ENCODE measurements at places on chromosomes 5 and 9.

DNA sequence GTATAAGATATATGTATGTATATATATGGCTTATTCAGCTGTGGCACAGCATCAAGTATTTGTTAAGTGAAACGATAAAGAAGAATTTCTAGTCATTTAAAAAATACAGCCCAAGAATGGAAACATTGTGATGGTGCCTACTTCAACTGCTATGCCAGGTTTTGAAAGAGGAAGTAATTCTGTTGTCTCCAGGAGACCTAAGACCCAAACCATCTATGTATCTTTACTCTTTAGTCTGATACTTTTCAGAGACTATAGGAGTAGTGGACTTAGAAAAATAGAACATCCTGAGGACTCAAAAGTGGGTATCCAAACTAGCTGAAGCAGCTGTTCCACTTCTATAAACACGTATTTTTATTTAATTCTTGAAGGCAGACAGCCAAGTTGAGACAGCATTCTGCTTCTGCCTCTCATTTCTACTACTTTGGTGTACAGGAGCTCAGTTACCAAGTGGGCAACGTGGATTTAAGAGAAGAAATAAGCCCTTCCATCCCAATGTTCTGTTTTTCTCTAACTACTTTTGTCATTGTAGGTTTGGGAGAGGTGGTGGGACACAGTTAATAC lies 110.7 kb downstream of the RPS23 start:
- DNase-seq, result peak; percentile 25

DNA sequence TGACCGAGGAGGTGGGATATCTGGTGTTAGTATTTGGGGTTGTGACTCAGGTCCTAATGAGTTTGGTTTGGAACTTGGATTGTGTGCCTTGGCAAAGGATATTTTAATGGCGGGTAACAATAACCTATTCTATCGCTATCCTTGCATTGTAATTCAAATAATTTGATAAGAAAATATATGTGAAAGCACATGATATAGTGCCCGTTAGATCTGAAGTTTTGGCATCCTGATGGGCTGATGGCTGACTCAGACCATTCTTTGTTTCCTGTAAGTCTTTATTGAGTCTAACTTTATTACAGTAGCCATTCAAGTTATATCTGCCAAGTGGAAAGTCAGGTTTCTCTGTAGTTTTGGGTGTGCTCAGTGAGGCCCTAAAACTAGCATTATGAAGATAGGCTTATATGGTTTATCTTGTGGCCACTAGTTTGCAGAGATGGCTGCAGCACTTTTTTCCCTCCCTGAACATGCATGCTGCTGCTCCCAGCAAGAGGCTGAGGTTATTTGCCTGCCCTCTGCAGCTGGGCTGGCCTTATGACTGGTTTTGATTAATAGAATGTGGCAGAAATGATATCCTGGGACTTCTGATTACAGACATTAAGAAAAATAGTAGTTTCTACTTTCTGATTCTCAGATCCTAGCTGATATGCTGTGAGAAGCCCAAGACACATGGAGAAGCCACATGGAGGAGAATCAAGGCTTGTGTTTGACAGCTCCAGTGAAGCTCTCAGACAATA lies 46.6 kb downstream of the CFAP95 start:
- DNase-seq, result no peak

DNA sequence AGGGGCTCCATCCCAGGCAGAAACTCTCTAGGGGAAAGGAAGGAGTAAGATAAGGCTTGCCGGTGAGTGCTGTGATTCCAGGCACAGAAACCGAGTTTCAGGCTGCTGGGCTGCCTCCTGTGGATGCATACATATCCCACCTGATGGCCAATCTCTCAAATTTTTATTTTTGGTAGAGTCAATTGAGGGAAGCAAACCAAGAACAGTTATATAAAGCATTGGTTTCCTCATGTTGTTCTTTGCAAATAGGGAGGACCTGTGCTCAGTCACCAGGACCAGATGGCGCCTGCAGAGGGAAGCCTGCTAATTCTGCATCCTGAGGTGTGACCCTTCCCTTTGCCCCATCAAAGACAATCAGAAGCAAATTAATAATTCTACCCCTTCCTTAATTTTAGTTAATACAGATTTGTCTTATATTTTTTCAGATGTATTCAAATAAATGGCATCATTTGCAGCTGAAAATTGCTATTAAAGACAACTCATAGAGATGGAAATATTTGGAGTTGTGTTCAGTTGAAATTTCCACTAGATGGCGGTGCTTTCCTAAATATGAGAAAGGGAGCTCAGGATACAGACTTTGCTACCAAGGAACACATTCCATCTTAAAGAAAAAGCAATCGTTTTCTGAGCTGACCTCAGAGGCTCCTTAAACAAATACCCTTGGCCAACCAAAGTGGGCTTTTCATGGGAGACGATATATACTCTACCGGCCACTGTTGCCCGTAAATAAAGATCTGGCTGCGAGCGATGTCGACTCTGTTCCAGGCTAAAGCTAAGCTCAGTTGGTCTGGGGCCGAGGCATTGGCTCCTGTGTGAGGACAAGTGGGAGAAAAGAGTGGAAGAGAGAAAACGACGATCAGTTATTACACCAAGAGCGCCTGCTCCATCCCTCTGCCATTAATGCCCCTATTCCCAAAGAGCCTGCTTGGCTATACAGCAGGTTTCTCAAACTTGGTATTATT lies 225.7 kb upstream of the KLF9 start:
- peak; percentile 75 for DNase-seq

- DNase-seq, result no peak
Observed at GRCh38 chr9:83027153-83027891, 35.6 kb downstream of the RASEF start.

DNA sequence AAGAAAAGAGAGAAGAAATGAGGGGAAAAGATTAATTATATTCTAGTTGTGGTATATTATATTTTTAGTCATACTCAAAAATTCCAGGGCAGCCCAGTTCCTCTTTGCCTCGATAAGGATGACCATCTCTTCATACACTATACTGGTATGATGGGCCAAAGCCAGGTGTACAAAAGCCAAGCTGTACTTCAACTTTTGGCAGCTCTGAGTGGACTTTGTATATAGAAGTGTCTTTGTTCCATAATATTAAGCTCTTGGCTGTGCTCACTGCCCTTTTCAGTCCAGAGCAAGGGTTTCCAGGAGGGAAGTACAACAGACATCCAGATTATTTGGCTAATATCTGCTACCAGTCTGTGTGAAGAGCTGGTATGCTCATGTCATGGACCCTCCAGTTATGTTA lies 934.3 kb upstream of the CDH10 start:
- no peak for DNase-seq

DNA sequence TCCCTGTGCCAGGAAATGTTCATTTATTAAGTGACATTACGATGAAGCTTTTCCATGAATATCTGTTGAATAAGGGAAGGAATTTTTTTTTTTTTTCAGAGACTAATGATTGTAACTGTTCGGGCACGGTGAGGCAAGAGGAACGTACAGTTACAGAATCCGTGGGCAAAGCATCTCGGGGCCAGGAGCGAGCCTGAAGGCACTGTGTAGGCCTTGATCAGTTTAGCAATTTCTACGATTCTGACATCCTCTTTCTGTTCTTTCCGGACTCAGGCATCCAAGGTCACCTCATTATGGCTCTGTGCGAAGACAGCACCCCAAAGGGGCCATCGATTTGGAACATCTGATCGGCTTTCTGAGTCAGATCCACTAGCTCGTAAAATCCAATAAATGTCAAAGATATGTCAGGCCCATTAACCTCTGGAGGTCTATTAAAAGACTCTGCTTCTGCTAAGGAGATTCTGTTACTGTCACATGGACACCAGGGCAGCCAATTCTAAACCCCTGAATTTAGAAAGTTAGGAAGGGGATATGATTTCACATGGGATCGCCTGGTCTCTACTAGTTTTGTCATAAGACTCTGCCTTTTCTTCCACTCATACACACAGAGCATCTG lies 41.4 kb upstream of the BOD1 start:
- no peak for DNase-seq

DNA sequence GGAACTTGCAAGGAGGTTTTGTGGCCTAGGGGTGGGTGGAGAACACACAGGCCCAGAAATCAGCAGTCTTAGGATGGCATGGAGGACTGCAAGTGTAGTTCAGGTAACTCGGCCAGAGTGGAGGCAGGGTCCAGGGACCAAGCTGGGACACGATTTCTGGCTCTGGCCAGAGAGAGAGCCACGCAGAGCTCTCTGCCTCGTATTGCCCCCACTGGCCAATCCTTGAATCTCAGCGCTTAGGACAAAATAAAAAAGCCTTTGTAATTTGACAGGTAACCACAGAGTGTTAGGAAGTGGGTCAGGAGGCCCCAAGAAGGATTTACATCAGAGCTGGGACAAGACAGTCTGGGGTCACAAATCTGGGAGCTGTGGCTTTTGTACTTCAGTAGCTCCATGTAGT lies 11.7 kb downstream of the MAP3K1 start:
- no peak for DNase-seq

DNA sequence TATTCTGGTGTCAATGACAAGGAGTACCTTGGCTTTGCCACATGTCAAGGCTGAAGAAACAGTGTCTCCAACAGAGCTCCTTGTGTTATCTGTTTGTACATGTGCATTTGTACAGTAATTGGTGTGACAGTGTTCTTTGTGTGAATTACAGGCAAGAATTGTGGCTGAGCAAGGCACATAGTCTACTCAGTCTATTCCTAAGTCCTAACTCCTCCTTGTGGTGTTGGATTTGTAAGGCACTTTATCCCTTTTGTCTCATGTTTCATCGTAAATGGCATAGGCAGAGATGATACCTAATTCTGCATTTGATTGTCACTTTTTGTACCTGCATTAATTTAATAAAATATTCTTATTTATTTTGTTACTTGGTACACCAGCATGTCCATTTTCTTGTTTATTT lies 19.8 kb downstream of the CD274 start:
- no peak for DNase-seq

DNA sequence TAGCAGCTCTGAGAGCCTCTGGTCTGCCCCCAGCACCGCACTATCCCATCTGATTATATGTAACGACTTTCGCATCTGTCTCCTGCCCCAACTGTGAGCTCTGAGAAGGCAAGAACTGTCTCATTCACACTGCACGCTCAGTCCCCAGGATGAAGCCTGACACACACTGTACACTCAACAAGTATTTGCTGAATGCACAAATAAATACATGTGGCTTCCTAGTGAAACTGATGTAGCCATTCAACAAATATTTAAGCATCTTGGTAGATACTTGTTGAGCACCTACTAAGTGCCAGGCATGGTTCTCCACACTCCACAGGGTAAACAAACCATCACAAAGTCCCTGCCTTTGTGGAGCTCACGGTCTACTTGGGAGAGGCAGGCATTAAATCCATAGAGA lies 34.6 kb upstream of the PTGS1 start:
- no peak for DNase-seq

DNA sequence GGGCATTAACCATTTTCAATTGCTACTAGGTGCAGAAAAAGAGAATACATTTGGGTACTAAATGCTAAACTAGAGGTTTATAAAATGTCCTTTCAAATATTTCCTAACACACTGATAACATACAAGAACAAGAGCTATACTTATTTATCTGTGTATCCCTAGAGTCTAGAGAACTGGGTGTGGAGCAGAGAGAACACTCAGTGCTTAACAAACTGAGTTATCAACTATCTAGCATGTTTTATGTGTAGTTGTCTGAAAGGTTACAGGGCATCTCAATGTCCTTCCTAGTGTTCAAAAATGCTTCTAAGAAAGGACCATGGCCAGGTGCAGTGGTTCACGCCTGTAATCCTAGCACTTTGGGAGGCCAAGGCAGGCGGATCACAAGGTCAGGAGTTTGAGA lies 40.3 kb downstream of the NR6A1 start:
- DNase-seq, result no peak

GRCh38 chr9:129558551-129559505 lies 62.1 kb downstream of the C9orf50 start:
- no peak for DNase-seq
